ENCODE measurements at places on chromosomes 11 and 22.

DNA sequence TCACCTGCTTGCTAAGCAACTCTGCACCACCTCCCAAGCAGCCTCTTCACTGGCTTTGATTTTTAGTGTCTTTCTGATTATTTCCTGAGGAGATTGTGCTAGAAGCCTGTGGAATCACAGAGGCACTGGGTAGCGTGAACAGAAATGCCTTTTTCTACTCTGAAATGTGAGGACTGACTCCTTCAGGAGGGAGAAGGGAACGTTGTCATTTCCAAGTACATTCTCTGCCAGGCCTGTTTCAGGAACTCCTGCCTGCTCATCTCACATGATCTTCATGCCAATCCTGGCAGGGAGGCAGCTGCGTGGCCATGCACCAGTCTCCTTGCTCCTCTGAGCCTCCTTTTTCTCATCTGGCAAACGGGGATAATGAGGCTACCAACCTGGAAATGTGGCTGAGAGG is 49.8 kb upstream of the PRDM11 start:
- no peak for DNase-seq

- DNase-seq: no peak
Measured at GRCh38 chr11:65433657-65434056, 11.1 kb downstream of the NEAT1 start.

DNA sequence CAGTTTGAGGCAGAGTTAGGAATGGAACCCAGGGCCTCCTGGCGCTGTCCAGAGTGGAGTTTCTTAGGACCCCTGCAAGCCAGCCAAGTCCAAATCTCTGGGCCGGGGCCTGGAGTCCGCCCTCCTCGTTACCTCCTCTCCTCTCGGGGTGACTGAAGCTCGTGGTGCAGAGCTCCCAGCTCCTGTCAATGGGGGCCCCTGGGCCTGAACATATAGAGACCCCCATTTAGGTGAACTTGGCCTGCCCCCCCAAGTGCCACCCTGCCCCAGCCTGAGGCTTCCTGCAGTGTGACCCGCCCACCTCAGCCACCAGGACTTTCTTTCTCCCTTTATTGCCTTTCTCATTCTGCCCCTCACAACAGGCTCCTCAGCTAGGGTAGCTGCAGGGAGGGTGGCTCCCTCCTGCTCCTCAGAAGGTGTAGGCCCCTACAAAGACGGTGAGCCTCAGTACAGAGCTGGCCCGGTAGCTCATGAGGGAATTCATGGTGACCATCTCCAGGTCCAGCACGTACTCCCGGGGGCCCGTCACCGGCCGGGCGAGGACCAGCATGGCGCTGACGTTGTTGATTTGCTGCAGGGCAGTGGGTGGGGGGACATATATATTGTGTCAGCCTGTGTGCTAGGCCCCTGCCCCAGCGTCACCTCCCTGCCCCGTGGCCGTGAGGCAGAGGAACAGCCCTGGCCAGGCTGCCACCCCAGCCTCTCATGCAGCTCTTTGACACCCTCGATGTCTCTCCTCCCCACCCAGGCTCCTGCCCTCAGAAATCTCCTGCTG is 5.9 kb downstream of the EFEMP2 start:
- no peak for DNase-seq

DNA sequence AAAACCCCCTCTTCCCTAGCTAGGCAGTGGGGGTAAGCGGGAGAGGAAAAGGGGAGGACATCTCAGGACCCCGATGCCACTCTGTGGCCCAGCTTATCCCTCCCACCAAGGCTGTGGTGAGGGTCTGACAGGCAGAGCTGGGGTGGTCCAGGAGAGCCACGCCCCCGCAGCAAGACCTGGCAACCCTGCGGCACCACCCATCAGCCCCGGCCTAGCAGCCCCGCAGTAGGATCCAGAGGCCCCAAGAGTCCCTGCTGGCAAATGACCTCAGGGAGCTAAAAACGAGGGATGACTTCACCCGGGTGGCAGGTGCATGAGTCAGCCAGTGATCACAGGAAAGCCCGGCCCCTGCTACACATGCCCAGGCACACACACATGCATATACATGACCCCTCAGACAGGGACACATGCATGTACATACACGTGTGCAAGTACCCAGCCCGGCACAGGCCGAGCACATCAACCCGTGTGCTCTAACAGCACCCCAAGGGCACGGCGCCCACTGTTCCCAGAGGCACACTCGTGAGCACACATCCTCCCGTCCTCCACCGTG is 32.3 kb downstream of the ARVCF start:
- no peak for DNase-seq

Data from right renal pelvis (tissue), 4 donors.